ENCODE measurements at places on chromosomes 5 and 9.

- DNase-seq: no peak
Observed at GRCh38 chr5:175920231-175920811, 47.8 kb downstream of the THOC3 start.

DNA sequence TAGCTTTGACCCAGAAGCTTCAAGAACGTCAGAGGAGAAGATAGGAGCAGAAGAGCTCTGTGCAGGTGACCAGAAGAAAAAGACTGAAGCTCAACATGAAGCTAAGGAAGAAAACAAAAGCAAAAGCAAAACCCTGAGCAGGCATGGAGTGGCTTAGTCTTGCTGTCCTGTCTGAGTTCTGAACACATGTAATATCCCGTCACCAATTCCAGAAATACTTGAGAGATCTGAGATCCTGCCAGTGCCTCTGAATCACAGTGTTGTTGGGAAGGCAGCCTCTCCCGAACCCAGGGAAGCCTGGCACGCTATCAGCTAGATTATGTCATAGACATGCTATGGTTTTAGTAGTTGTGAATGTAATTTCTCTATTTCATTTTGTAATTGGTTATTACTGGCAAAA lies 235.7 kb downstream of the ICE1 start:
- DNase-seq: no peak

- no peak for DNase-seq
Observed at GRCh38 chr9:81632599-81632998, 56.7 kb downstream of the TLE1 start.

DNA sequence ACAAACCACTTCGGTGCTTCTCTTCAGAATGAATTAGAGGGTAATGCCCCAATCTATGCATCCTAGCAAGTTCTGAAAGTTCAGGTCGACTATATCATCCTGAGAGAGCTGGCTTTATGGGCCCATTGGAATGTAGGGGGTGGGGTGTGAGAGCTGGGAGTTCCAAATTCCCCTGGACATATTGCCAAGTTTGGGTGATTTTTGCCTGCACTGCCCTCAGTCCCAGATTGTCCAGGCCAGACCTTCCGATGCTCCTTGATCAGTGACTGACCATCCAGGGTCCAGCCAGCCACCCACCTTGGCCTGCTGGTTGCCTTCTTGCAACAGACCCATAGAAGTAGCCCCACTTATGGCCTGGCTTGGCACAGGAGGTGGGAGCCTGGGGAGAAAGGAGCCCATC lies 47.8 kb upstream of the CXCL14 start:
- no peak for DNase-seq

DNA sequence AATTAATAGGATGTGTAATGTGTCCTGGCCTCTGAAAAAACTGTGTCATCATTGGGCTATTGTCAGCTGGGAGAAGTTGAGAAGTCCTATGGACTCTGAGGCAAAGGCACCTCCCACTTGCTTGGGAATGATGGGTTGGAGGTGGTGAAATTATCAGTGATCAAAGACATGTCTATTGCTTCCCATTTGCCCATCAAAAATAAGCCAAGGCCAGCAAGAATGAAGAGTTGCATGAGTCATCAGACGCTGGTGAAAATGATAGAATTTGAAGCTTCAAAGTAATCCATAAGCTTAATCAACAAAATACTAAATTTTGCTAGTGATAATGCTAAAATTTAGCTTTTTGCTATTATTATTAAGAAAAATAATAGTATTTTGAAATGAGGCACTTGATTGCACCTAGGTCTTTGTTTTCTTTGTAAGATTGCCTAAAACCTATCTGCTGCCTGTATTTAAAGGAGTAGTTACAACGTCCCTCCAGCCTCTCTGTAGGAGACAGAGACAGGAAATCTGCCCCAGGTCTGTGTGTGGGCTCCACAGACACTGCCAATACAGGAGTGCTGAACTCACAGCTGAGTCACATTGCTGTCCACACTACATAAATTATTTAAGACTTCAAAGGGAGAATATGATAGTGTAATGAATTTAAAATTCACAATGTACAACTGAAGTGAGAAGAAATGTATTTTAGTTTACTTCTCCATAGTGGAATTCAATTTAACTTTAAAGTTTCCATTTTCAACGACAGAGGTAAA lies 48.4 kb upstream of the APC start:
- no peak for DNase-seq

DNA sequence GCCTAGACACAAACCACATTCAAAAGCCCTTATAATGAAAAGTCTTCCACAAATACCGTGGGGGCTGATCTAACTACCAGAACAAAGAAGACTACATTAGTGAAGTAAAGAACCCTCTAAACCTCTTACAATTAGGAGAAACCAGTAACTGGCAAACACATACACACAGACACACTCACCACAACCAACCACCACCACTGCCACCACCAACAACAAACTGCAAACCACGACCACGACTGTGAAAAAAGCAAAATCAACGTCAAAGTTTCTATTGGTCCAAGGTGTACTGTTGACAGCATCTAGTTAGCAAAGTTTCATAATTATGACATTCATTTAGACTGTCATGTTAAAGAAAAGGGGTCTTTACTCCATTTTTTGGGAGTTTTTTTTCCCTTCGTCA lies 2.7 kb downstream of the CDO1 start:
- no peak for DNase-seq

DNA sequence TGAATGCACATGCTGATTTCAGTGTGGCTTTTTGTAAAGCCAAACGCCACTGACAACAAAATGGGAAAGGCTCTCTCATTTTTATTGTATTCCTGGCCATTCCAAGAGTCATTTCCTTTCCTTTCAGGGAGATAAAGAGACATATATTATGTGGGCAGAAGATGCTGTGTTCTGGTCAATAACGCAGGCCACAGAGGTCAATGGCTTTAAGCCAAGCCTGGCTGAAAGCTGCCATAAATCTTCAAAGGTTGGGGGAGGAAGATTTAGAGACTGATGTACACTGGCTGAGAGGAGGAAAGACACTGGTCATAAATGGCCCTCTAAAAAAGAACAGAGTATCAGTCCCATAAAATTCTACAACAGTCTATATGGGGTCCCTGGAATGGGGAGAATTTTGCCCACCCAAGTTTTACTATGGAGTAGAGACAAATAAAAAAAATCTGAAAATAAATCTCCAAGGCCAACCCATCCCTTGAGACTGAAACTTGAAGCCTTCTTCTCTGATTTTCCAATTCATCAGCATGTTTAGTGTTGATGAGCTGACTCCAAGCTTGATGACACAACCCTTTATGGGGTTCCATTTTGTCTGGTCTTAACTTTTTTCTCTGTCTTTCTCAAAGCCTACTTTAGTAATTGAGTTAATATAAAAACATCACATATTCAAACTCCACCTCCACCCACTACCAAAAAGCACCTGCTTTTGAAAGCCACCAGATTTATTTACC lies 152.1 kb upstream of the SLC24A2 start:
- DNase-seq: no peak
